ENCODE measurements at places on chromosomes 3 and 15. TPM values are rescaled to one million over a fixed set of nuclear protein-coding genes. Genes with fewer than 3 reads are reported as not detected.

DNA sequence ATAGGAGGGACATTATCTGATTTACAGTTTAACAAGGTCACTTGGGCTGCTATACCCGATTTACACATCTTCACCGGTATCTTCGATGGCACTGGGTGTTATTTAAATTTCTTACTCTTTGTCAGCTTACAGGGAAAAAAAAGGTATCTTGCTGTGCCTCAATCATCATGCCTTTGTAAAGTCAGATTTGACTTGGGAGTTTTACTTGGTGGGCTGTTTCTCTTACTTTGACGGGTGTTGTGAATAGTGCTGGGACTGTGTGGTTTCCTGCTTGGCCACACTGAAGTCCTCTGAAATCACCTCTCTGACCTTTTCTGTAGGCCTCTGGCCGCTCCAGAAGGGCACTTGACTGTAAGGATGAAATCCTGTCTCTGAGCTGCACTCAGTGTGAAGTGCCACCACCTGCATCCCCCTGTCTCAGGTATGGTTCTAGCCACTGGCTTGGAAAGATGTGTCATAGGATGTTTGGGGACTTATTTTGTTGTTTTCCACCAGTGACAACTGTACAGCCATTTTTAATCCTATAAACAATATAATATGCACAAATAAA is 3.1 kb upstream of the SLC24A1 start:
- no peak overlapping the region for H3K27ac ChIP-seq
- peaks cover 23% of the 10 kb centered on the region for H3K4me1 ChIP-seq
- H3K4me3 ChIP-seq, result peak overlapping the region; percentile 39
- no peaks in the 10 kb centered on the region for H3K27me3 ChIP-seq

DNA sequence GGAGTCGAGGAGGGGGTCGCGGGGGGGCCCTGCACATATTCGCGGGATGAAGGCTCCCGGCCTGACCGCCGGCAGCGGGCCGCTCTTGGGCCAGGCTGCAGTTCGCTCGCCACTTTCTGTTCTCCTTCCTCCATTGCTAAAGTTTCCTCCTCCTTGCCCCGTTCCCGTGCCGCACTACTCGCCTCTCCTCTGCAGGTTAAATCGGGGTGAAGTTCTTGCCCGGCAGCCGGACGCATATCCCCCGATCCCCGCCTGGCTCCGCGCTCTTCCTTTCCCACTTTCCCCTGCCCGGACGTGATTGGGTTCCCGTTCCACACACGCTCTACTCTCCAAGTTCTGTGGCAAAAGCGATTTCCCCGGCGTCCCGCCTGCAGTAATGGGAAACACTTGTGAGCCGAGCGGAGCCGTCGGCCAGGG is 556 bp downstream of the CRYBG3 start:
- H3K27ac ChIP-seq, result peak overlapping the region; percentile 97
- peak overlapping the region; percentile 100 for H3K4me3 ChIP-seq
- H3K27me3 ChIP-seq, result peaks cover 17% of the 10 kb centered on the region
- peak; percentile 63 for DNase-seq

- no peak overlapping the region for H3K4me3 ChIP-seq
- no peak overlapping the region for H3K27ac ChIP-seq
- no peak for DNase-seq
- H3K4me1 ChIP-seq, result no peaks in the 10 kb centered on the region
These were observed 303.9 kb upstream of the ALCAM start for GRCh38 chr3:105062853-105063252.

The KBTBD13 gene
- total RNA-seq, result not detected

Data from endothelial cell (in vitro differentiated cells).